ENCODE measurements at places on chromosomes 7 and 10.

DNA sequence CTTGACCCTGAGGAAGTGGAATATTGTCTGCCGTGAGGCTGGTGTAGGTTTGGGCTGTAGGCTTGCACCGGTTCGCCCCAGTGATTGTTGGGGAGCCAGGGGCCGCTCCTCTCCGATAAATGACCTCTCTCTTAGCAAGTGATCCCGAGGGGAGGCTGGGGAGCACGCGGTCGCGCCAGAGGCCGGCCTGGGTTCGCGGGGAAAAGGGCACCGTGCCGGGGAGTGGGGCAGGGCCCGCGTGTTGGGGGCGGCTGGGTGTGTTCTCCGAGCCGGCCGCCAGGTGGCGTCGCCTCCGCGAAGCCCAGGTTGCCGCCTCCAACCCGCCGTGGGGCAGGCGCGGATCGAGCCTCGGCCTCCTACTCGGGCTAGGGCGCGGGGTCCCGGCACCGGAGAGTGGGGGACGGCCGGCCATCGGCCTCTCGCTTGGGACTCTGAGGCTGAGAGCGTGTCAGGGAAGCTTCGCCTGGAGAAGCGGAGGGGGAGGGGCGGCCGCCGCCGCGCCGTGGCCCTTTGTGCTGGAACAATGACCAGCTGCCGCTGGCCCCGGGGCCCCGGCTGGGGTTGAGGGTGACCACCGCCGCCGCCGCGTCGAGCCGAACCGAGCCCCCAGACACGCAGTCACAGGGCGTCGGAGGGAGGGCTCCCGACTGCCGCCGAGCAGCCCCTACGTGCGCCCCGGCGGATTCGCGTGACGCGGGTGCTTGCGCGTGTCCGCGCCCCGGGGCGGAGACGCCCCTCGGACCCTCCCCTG, 442 bp upstream of the LZTS2 start:
- DNase-seq = peak; percentile 70

- DNase-seq = no peak
Observed at GRCh38 chr7:45890902-45891461, 2.7 kb downstream of the IGFBP1 start.

- DNase-seq = no peak
Observed at GRCh38 chr10:101286248-101287046, 57.2 kb upstream of the LBX1 start.

GRCh38 chr10:52756966-52757365, 15.6 kb downstream of the MBL2 start:
- DNase-seq = no peak

- no peak for DNase-seq
Observed at GRCh38 chr10:107554333-107554732, 389.8 kb upstream of the SORCS1 start.

GRCh38 chr7:101169838-101170551, 4.6 kb upstream of the VGF start:
- peak; percentile 77 for DNase-seq

- DNase-seq = no peak
Observed at GRCh38 chr10:7565871-7566270, 100.9 kb downstream of the ITIH5 start.

GRCh38 chr10:93073539-93074146, at the start of gene CYP26A1:
CYP26A1 (plus strand) TSS chr10:93073893; CDS start chr10:93073935, 42 bp downstream.
- no peak for DNase-seq

GRCh38 chr10:125105706-125106255, 54.6 kb downstream of the CTBP2 start:
- no peak for DNase-seq
